ENCODE measurements at places on chromosomes 12 and 14.
A peak's percentile ranks its signal among the peaks of the same experiment; 100 is the strongest.

DNA sequence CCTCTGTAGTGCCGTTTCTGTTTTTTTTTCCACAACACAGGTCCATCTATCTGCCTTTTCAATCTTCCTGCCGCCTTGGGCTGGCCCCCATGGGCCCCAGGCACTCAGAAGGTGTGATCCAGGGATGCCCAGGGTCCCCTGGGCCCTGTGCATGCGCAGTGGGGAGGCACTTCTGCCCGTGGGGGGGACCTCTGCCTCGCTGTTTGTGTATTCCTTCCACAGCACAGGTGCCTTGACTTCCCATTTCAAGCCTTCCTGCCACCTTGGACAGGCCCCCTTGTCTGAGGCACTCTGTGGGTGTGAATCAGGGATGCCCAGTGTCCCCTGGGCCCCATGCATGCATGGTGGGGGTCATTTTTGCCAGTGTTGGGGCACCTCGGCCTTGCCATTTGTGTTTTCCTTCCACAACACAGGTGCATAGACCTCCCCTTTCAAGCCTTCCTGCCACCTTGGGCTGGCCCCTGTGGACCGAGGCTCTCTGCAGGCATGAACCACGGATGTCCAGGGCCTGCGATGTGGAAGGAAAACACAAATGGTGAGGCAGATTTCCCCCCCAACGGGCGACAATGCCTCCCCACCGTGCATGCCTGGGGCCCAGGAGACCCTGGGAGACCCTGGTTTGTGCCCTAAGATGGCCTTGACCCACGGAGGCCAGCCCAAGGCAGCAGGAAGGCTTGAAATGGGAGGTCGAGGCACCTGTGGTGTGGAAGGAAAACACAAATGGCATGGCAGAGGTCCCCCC, 366.5 kb downstream of the ALG10 start:
- DNase-seq: no peak

- no peak for DNase-seq
Measured at GRCh38 chr12:66636771-66637170, 42.1 kb downstream of the GRIP1 start.

DNA sequence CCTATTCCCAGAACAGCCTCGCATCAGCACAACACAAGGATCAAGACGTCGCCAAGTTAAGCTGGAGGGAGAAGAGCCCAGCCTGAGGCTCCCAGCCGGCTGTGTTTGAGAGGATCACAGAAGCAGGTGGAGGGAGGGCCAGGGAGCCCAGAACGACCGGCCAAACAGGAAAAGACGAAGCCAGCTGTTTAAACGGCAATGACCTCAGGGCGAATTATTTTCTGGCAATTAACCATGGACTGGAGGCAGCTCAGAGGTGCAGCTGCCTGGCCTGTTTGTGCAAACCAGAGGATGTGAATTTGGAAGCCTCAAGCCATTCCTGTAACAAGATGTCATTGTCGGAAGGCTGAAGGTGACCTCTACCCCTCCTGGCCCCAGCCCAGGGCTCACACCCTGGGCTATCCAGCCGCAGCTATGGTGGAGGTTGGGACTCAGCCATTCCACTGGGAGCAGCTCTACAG, 175.8 kb upstream of the PRMT8 start:
- DNase-seq: no peak

GRCh38 chr14:98274596-98274995, 997.4 kb downstream of the BCL11B start:
- DNase-seq: no peak

GRCh38 chr14:81192594-81192993, 28.2 kb downstream of the GTF2A1 start:
- DNase-seq: no peak

DNA sequence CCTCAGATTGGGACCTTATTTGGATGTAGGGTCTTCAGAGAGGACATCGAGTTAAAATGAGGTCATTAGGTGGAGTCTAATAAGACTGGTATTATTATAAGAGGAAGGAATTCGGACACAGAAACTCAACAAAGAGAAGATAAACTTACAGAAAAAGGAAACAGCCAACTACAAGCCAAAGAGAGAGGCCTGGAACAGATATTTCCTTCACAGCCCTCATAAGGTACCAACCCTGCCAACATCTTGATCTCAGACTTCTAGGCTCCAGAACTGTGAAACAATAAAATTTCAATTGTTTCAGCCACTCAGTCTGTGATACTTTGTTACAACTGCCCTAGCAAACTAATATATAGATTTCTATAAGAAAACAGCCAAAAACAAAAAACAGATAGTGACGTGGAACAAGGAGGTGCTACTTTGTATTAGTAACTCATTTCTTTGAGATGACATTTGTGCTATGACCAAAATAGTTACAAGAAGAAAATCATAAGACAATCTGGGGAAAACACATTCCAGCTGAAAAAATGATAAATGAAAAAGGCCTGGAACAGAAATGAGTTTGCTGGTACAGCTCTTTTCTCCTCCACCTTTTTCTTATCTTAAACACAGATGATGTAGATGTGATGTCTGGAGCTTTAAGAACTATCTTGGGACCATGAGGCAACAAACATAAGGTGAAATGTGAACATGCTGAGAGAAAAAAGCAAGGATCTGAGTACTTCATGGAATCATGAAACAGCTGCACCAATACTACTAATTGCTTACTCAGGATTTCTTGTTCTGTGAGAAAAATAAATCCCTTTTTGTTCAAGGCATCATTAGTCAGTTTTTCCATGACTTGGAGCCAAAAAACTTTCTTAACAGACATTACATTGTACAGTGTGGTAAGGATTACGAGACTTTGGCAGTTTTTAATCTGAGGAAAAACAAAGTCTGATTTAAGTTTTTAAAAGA, 243.2 kb downstream of the ANO6 start:
- DNase-seq: no peak

DNA sequence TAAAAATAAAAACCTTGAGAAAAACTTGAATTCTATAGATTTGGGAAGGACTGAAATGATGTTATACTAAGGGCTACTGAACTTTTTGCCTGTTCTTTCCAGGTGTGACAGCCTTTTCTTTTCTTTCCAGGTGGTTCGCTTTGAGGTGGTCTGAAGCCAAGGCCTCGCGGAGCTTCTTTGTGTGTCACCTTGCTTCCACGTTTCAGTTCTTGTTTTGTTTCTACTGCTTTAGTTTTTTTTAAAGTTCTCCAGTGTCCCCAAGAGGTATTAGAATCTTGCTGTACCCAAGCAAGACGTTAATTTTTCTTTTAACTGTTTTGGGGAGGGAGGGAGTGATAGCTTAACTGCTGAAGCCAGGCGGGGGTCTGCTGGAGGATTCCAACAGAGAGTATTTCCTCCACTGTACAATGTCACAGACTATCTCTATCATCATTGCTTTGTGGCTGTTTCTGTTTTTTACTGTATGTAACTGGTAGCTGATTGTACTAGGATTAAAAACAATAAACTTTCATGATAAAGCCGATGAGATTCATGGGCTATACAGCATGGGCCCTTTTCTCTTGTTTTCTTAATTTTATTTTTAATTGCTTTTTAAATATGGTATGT, 40.2 kb downstream of the PROX2 start:
- no peak for DNase-seq

- DNase-seq: no peak
Measured at GRCh38 chr14:103657471-103657870, 28.5 kb downstream of the KLC1 start.

DNA sequence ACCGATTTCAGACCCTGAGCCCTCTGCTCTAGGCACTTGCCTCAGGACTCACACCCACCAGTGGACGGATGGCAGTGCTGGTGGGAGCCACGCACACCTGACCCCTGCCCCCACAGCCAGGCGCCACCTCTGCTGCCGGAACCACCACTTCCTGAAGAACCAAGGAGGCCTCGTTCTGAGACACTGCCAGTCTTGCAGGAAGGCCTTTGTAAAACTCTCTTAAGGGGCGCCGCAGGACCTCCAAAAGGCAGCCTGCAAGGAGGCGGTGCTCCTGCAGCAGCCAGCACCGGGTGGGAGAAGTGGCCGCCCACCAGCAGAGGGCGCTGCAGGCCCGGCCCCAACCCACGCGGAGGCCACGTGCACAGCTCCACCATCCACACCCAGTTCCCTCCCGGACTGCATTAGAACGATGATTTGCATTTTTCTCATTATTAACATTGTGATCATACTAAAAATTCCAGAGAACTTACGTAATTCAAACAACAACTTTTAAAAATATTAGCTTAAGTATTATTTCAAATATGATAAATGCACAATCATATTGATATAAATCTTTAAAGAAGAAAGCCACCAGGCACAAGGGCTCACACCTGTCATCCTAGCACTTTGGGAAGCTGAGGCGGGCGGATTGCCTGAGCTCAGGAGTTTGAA, 12.8 kb downstream of the STX2 start:
- DNase-seq: no peak

- DNase-seq: no peak
Measured at GRCh38 chr14:65203574-65203973, 101.3 kb upstream of the MAX start.

- no peak for DNase-seq
Measured at GRCh38 chr14:65790172-65790815, 377.8 kb downstream of the FUT8 start.

DNA sequence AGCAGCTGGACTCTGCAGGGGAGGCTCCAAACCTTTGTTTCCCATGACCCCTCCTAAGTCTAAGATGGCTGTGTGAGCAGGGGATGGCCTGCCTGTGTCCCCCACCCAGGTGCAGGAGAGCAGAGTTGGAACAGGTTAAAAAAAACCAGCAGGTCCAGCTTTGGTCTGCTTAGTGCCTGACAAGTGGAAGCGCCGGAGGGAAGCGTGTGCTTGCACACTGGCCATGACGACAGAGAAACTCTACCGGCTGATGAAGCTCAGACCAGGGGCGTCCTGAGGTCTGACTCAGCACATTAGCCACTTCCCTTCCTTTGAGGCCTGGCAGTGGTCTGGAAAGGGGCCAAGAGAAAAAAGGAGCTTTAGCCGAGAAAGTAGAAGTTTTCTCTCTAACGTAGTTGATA, 280.1 kb downstream of the VRK1 start:
- no peak for DNase-seq

- DNase-seq: no peak
Measured at GRCh38 chr12:68097386-68097785, 62.2 kb downstream of the IFNG start.

DNA sequence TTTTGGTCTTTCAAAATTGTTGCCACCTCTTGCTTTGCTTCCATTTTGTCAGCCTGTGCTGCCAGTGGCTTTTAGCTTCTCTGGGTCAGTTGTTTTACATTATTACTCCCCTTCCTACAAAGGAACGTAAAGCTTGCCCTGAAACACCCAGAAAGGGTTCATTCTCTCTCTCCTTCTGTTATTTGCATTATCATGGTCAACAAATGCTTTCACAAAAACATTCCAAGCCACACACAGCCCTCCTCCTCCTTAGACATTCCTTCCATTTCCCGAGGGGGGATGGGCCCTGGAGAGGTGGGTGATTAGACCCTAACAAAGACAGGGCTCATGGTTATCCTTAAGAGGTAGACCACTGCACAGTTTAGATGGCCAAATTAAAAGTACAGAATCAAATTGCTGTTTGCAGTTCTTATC, 60.4 kb upstream of the SINHCAF start:
- no peak for DNase-seq

DNA sequence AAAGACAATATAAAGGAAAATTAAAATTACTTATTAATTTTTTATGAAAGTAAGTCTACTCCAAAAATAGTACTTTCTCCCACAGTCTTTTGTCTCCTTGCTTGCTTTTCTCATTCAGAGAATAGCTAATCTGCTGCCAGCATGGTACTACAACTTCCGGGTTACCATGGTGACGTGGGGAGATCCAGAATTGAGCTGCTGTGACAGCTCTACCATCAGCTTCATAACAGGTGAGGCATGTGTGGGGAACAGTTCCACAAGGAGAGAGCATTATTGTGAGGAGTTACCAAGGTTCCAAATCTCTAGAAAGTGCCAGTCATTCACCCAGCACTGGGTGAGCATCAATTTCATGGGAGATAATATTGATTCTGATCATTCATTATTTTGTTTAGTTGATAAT, 197.8 kb downstream of the PTPRO start:
- no peak for DNase-seq

- DNase-seq: no peak
Measured at GRCh38 chr12:48542300-48542928, 17.0 kb downstream of the OR8S1 start.

- no peak for DNase-seq
Measured at GRCh38 chr14:29529418-29529817, 398.2 kb downstream of the PRKD1 start.

- no peak for DNase-seq
Measured at GRCh38 chr12:69149270-69149669, 90.1 kb upstream of the CPSF6 start.

DNA sequence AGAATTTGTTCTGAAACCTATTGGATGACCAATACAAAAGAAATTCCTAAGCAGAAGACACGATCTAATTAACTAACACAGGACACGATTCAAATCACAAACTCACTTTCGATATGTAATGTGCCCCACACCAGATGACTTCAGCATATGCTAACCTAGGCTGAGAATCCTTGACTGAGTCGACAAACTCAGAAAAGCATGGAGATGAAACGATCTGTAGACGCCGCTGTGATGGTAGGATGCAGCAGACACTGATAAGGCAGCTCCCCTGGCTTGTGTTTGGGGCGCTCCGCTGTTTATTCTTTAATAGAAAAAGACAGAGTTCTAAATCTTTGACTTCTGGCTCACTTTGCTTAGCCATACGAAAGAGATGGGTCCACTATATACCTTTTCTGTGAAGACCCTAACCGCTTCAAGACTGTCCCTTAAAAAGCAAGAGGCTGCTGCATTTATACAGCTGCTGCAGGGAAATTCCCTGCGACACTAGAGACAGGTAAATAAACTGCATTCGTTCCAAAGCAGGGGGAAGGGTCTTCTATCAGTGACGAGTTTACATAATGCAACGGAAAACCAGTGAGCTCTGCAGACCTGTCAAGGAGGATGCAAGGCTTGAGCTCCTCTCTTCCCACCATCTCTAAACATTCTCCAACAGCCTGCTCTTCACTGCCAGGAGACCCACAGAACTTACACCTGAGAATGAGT, 929 bp downstream of the CHD8 start:
- no peak for DNase-seq

- DNase-seq: peak; percentile 89
Measured at GRCh38 chr12:96249196-96250118, 55.3 kb downstream of the ELK3 start.

DNA sequence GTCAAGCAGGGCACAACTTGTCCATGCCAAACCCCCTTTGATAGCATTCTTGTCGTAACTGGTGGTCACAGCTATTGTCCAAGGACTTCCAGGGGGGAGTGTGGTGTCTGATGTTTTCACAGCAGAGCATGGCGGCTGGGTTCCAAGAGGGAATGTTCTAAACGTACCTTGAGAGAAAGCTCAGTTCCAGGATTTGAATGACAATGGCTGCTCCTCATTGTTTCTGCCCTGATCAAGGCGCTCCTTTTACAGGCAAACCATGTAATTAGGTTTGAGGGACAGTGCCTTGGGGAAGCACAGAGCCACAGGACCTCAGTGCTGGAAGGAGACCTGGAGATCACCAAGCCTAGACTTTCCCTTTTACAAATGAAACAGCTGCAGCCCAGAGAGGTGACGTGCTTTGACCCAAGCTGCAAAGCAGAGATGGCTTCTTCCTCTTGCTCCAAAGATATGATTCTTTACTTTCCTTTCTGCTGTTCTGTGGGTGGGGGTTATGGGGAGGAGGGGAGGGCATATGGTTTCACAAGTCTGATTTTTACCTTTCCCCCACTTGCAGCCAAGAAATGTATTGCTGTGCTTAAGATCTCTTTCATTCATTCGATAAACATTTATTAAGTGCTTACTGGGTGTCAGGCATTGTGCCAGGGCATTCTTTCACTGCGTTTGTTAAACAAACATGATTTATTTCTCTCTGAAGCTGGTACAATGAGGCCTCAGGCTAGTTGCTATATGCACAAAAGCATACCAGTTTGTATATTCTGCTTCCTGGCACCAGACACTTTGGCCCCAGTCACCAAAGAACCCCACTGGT, 172.8 kb downstream of the KTN1 start:
- no peak for DNase-seq

- DNase-seq: no peak
Measured at GRCh38 chr12:126668538-126668937, 1598.4 kb upstream of the TMEM132C start.
